ENCODE measurements at places on chromosomes 11 and 22.

GRCh38 chr11:13174090-13174489, 103.5 kb upstream of the BMAL1 start:
- DNase-seq = no peak

DNA sequence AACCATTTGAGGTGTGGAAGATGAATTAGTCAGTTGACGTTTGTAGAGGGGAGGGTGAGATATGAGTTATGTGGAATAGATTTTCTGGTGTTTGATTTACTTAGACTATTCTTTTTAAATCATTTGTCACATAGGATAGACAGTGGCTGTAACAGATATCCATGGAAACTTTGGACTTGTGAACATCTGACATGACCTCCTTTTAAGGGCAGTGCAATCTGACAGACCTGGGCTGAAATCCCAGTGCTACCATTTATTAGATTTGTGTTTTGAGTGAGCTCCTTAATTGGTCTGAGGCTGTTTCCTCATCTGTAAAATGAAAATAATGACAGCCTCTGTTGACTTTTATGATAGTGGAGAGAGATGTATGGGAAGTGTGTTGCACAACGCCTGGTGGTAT, 159.9 kb downstream of the TEAD1 start:
- DNase-seq = no peak

DNA sequence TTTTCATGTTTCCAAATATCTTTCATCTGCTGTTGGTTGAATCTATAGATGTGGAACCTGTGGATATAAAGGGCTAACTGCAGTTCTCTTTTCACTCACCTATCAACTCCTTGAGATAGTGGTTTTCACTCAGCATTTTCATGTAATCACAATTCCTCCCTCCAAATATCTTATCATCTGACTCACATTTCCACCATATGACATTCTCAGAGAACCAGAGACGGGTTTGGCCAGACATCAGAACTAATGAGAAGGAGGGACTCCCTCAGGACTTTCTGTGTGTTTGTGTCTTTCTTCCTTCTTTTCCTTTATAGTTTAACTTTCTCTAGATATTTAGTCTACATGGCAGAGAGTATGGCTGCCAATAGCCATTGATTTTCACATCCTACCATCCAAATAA, 134.8 kb upstream of the DDI1 start:
- no peak for DNase-seq

DNA sequence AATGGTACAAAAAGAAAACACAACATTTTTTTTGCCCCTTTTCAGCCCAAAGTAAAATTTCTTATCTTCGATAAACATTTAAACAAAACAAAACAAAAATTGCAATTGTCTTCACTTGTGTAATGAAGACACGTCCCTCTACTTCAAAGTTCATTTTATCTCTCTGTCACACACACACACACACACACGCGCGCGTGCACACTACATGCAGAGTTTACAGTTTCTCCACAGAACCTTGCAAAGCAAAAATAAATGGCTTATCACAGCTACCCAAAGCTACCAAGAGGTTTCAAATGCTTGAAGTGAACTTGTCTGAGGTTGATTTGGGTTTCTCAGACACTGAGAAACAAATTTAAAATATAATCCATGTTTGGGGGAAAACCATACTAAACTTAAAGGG, 72.3 kb downstream of the ETS1 start:
- no peak for DNase-seq

DNA sequence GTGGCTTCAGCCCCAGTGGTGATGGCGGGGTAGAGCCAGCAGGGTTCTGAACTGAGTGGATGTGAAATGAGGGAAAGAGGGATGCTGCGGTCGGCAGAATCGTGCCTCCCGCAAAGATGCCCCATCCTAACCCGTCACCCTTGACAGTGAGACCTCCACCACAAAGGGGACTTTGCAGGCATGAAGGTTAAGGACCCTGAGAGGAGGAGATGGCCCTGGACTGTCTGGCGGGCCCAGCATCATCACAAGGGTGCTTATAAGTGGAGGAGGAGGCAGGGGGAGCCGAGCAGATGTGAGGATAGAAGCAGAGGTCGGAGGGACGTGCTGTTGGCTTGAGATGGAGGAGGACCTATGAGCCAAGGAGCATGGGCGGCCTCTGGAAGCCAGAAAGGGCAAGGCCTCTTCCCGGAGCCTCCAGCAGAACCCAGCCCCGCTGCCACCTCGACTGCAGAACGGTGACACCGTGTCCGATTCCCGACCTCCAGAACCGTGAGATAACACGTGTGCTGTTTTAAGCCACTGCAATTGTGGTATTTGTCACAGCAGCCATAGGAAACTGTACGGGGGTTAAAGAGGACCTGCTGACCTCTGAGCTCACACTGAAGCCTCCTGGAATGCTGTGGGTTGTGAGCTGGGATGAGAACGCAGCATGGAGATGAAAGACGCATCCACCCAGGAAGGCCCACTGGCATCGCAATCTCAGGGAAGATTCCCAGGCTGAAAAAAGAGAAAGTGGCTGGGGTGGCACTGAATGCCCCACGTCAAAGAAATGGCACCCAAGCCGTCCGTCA, 10.9 kb downstream of the LINC01488 start:
- DNase-seq = no peak

- no peak for DNase-seq
Observed at GRCh38 chr22:44091021-44091721, 67.1 kb downstream of the PARVB start.

DNA sequence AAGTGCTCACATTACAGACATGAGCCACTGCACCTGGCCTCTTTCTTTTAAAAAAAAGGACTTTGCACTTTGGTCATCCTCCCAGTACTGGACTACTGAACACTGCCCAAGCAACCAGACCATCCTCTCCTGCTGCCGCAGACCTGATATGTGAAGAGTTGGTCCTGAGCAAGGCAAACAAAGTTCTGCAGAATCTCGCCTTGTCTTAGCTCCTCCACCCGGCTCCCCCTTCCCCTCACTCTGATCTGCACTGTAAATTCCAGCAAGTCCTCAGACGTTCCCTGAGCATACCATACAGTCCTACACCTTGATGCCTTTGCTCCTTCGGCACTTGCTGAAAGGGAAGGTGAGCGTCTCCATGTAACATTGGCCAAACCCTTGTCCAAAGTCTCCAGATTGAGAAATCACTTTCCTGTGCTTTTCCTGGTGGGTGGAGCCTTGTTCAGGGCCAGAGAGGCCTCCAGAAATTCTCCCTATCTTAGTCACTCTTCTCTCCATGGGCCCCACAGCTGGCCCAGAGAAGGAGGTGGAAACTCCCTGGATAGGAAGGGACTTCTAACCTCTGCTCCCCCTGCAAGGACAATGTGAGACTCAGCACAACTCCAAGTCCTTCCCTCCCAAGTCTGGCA, 47.0 kb upstream of the TIMP3 start:
- DNase-seq = no peak

DNA sequence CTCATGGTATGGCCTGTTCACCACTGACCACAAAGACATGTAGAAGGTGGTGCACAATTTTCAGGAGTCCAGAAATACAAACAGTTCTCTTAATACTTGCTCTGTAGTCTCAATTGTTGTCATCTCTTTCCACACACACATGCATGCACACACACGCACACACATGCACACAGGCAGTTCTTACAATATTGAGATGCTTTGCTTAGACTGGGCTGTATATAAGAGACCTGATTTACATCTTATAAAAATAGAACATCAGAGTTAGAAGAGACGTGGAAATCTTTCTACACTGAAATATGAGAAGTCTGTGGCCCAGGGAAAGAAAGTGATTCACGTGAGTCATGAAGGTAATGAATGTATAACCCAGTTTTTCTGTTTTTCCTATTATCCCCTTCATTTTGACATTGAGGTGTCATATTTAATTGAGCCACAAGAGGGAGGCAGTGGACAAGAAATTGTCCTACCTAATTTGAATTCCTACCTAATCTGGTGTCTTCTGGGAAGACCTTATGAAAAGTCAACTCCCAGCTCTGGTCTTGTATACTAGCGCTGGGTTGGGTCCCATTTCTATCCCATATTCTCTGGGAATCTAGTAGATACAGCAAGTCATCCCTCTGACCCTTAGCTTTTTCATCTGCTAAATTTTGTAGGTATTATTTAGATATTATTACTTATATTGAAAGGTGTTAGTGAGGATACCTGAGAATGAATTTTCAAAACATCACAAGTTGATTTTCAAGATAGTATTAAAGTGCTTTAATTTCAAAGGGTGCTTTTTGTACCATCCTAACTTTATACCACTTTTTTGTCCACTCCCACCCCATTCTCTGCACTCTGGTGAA, 14.9 kb upstream of the MS4A4A start:
- no peak for DNase-seq

- no peak for DNase-seq
Observed at GRCh38 chr22:49749885-49750510, 77.7 kb downstream of the BRD1 start.

- DNase-seq = no peak
Observed at GRCh38 chr22:17824457-17824856, 50.2 kb upstream of the BID start.

- no peak for DNase-seq
Observed at GRCh38 chr11:130300567-130300966, 14.2 kb downstream of the ZBTB44 start.

- no peak for DNase-seq
Observed at GRCh38 chr22:43829904-43830851, 18.1 kb upstream of the EFCAB6 start.

DNA sequence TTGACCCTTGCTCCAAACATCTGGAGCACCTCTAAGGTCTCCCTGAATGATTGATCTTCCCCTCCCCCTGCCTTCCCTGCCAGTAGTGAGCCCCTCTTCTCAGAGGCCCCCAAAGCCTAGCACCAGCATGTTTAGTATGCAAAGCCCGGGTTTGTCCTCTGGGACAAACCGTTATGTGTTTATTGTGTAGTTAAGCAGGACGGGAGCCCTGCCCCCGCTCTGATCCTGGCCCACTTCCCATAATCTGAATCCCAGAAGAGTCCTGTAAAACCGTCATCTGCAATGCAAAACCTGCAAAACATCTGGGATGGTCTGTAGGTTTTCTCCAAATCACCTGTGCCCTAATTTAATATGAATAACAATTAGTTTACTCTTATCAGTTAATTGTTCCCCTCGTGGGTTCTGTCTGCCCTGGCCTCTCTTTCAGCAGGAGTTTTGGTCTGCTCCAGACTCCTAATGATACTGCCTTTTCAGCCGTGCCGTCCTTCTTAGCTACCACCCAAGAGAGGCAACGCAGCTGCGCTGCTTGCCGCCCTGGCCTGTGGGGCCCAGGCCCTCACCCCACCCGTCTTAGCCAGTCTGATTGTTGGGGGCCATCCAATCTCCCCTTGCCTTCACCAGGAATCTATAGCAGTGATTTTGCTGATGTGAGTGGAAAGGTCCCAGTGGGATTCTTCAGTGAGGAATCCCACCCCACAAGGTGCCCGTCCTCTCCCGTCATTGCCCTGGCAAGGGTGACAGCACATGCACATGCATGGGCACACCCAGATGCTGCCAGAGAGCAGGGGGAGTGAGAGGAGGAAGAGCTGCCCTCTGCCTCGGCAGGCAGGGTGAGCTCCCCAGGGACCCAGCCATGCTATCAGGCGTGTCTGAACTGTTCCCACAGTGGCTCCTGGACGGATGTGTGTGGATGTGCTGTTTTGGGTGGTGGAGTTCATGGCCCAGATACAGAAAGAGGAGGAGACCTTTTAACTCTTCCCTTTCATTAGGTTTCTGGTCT, 3.0 kb upstream of the B3GAT1 start:
- no peak for DNase-seq

DNA sequence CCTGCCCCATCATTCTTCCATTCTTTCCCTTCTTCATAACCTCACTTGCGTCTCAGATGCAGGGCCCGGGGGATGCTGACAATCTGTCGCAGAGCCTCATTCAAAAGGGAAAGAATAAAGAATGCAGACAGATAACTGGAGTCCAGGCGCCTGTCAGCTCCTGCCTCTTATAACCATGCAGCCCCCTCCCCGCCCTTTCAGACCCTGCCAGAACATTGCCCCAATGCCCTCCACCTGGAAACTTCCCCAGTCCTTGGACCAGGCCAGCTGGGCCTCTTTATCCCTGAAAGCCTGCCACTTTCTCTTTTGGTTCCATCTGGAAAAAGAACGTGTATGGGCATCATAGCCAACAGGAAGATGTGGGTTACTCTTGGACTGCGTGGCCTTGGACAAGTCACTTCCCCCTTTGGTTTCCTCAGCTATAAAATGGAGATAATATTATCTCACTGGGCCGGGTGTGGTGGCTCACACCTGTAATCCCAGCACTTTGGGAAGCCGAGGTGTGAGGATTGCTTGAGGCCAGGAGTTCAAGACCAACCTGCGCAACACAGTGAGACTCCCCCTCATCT, 2.1 kb upstream of the TCF20 start:
- no peak for DNase-seq

- no peak for DNase-seq
Observed at GRCh38 chr11:110156503-110156902, 63.3 kb downstream of the ZC3H12C start.

DNA sequence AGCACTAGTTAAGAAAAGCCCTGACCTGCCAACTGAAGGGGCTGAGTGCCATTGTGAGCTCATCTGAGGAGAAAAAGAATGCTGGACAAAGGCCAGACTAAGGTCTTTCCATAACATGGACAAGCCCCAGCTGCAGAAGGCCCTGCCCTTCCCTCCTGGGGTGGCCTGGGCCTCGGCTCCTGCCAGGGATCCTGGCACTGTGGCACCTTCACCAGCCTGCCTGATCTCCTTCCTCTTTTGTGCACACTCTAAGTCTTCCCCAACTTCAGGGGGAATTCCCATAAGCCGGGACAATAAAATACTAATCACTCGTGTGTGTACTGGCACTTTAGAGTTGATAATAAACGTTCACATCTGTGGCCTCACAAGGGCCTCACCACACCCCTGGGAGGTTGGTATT, 9.9 kb downstream of the TMPRSS13 start:
- DNase-seq = no peak

Measured in activated T-helper 1 cell treated with anti-CD3 and anti-CD28 coated beads, Interleukin-2, amount 50 U/mL, for 16 hours (primary cell).